ENCODE measurements at places on chromosomes 3 and 15.

DNA sequence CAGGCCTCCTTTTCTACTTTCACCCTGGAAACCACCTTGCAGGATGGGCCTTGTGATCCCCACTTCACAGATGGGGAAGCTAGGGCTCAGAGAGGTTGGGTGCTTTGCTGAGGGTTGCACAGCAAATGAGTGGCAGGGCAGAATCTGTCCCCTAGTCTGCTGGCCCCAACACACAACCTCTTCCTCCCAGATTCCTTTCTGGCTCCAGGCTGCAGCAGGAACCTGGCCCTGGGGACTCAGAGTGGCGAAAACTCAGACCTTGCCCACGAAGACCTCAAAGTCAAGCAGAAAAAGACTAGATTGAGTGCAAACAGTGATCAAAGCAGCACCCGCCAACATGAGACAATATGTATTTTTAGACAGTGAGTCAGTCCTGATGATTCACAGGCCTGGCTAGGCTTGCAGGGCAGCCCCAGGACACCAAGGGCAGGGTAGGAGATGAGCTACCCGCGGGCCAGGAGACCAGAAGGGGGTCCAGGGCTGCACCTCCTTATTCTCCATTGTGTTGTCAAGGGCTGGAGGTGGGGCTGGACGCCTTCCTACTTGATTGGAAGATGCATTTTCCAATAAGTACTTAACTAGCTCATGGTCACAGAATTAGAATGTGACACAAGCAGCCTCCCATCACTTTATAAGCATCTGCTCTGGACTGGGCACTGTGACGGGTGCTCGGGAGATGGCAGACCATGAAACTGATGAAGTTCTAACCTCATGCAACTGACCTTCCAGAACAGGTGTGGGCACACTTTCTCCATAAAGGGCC lies 23.9 kb downstream of the GOLGA6L2 start:
- DNase-seq, result no peak

GRCh38 chr3:133599280-133599679 lies 25.8 kb downstream of the CDV3 start:
- DNase-seq, result no peak

DNA sequence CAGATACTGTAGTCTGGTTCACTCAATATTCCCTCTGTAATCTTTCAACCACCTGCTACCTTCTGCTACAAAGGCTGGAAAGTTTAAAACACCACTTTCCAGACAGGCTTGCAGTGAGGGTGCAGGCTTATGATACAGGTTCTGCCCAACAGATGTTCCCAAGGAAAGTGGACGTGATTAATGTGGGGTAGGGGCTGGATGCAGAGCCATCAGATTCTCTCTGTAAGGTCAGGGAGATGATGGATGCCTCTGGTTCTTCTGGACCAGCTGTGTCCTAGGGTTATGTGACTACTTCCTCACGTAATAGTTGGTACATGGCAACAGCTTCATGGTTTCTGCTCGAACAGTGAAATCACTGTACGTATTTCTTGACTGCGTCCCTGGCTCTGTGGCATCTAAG lies 11.1 kb downstream of the GPR176 start:
- DNase-seq, result peak; percentile 50

- no peak for DNase-seq
Measured at GRCh38 chr3:113441051-113441770, at the start of gene CFAP44. Gene CFAP44, minus strand, starts transcription at chr3:113441493. Its CDS starts 7,829 bp downstream, at chr3:113433664.

DNA sequence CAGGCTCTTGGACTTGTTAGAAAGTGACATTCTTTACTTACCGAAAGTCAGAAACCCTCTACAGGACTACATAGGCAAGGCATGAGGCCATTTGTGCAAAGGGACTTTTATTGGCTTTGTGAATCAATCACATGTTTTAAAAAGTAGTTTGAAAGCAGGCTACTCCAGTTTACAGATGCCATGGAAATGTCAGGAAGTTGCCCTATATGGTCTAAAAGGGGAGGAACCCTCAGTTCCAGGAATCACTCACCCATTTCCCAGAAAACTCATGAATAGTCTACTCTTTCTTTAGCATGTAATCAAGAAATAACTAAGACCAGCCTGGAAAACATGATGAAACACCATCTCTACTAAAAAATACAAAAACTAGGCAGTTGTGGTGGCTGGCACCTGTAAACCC lies 51.0 kb upstream of the MKRN3 start:
- DNase-seq, result no peak

DNA sequence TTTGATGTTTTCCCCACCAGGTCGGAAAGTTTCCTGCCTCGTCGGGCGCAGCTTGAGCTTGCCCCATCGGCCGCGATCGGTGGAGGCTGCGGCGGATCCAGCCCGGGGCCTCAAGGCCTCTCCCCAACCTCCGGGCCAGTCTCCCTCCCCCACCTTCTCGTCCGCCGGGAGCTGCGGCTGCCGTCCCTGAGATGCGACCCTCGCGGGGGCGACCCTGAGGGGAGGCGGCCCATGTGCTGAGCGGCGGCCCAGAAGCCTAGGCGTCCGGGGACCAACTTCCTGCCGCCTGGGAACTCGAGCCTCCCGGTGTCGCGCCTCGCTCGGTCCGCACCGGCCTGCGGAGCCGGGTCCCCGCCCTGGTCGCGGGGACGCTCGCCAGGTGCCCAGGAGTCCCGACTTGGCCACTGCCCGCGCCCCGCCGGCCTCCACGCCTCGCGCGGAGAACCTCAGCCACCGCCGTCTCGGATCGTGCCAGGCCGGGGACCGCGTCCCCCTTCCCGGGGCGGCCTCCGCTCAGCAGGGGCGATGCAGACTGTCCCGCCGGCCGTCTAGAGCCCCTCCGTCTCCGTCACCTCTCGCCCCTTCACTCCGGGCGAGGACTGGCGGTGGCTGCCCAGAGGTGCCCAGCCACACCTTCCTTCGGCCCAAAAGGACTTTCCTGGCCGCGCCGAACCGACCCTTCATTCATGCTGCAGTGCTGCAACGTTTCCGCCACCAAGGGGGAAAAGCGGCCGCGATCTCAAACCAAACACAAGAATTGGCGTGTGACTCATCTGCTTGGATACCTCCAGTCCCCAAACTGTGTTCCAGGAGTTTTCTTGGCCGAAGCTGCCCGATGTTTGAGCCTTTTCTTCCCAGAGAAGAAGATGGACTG lies 656 bp downstream of the SLMAP start:
- DNase-seq, result no peak

GRCh38 chr15:58988006-58988785 lies 733 bp downstream of the RNF111 start:
- DNase-seq, result peak; percentile 16

GRCh38 chr15:66078196-66078928 lies 175.2 kb downstream of the MEGF11 start:
- peak; percentile 20 for DNase-seq

GRCh38 chr3:173789530-173790162 lies 392.1 kb downstream of the NLGN1 start:
- DNase-seq, result no peak

- no peak for DNase-seq
Measured at GRCh38 chr3:76051145-76051544, 265.8 kb upstream of the ZNF717 start.

DNA sequence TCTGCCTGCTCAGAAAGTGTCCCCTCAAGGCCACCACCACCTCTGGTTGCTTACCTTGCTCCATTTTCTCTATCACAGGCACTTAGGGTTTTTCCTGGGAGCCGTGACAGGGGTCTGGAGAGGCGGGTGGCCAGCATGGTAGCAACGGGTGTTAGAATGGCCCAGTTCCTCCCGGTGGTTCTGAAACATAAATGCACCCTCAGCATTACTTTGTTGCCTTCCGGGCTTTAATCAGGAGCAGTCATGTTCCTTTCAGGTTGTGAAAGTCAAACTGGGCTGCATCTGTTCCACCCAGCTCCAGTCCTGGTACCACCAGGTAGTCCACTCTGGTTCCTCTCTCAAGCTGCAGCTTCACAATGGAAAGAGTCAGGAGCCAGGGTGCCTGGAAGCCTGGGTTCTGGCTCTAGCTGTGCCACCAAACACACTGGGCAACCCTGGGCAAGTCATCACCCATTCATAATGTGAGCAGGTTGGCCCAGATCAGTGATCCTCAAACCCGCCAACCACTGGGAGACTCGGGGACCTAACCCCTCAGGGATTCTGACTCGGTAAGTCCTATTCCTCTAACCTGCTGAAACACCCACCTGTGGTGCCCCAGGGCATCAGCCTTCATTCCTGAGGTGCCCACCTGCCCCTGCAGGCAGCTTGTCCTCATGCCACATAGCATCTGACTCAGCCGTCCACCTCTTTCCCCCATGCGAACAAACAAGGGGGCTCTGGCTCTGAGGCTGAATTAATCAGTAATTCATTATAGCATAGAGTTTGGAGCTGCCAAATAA lies 9.3 kb downstream of the BDH1 start:
- DNase-seq, result no peak

- no peak for DNase-seq
Measured at GRCh38 chr15:57298204-57298603, 78.1 kb upstream of the CGNL1 start.

DNA sequence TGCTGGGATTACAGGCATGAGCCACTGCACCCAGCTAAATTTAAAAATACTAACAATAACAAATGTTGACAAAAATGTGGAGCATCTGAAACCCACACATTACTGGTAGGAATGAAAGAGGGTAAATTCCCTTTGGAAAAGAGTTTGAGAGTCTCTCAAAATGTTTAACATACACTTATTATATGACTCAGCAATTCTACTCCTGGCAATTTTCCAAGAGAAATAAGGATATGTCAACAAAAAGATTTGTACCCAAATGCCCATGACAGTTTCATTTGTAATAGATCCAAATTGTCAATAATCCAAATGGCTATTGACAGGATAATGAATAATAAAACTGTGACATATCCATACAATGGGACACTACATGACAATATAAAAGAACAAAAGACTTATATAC lies 9.0 kb downstream of the HCLS1 start:
- DNase-seq, result no peak

GRCh38 chr3:190385731-190386688 lies 2.0 kb upstream of the CLDN16 start:
- DNase-seq, result no peak

GRCh38 chr3:139745831-139746230 lies 68.1 kb upstream of the NMNAT3 start:
- no peak for DNase-seq

DNA sequence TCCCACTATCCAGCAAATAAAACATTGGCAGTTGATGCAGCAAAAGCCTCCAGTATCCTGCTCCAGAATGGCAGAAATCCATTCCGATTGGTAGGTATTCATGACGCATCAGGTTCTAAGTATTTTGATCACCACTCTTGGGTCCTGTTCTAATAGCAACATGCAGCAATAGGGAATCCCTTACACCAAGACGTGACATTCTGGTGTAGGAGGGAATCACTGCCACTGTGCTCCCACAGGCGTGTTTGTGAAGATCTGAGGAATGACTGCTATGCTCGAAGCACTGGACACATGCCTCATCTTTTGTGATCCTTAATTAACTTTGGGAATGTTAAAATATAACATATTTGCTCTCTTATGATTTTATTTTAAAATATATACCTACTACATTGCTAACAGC lies 552.9 kb downstream of the MECOM start:
- no peak for DNase-seq

- DNase-seq, result no peak
Measured at GRCh38 chr3:164514576-164514975, 563.7 kb downstream of the SI start.

- DNase-seq, result peak; percentile 82
Measured at GRCh38 chr15:96361309-96362010, 31.0 kb downstream of the NR2F2 start.

DNA sequence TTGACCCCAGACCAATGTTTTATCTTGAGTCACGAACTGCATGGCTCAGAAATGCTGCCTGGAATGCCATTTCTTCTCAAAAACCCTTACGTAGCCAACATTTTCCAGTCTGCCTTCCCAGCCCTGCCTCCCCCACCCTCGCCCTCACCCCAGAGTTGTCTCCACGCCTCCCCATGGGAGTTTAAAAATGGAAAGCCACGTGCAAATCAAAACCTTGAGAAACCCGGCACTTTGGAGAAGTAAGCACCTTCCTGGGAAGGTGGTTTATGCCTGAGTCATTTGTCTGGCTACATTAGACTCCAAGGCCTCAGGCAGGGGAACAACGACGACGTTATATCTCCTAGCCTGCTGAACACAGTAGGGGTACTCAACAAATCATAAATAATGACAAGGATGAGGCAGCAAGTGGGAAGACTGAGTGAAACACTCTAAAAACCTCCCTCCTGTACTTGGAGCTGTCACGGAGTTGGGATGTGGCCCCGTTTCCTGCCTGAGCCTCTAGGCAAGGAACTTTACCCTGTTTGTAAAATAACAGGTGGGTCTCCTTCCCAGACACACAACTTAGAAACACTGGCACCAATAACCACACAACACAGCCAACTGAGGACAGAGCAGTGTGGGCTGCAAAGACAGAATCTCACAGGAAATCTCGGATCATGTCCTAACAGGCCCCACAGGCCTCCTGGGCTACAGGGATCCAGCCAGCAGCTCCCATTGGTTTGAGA lies 179.1 kb downstream of the NTRK3 start:
- no peak for DNase-seq

- no peak for DNase-seq
Measured at GRCh38 chr3:139239550-139239949, 104.3 kb upstream of the MRPS22 start.

DNA sequence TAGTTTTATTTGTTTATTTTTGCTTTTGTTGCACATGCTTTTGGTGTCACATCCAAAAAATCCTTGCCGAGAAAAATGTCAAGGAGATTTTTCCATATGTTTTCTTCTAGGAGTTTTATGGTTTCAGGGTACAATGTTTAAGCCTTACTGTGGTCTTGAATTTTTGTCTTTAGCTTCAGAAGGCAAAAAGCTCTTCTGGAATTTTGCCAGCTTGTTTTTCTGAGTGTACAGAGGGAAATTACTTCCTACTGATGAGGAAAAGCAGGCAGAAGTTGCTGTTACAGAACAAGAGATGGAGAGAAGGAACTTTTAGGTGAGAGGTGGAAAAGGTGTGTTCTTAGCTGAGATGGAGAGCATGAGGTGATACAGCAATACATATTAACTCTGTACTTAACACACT lies 59.6 kb downstream of the UBE2E2 start:
- DNase-seq, result no peak

GRCh38 chr15:32690941-32691688 lies 26.7 kb upstream of the GREM1 start:
- DNase-seq, result no peak

GRCh38 chr3:86923071-86923491 lies 67.9 kb downstream of the VGLL3 start:
- peak; percentile 91 for DNase-seq

GRCh38 chr15:92109191-92109873 lies 255.8 kb downstream of the SLCO3A1 start:
- peak; percentile 73 for DNase-seq

GRCh38 chr15:48954538-48954937 lies 9.2 kb downstream of the SHC4 start:
- no peak for DNase-seq
